NCI-H774 (cell line): ENCODE measurements at places on chromosomes 6 and 20.
A peak's percentile ranks its signal among the peaks of the same experiment; 100 is the strongest.

DNA sequence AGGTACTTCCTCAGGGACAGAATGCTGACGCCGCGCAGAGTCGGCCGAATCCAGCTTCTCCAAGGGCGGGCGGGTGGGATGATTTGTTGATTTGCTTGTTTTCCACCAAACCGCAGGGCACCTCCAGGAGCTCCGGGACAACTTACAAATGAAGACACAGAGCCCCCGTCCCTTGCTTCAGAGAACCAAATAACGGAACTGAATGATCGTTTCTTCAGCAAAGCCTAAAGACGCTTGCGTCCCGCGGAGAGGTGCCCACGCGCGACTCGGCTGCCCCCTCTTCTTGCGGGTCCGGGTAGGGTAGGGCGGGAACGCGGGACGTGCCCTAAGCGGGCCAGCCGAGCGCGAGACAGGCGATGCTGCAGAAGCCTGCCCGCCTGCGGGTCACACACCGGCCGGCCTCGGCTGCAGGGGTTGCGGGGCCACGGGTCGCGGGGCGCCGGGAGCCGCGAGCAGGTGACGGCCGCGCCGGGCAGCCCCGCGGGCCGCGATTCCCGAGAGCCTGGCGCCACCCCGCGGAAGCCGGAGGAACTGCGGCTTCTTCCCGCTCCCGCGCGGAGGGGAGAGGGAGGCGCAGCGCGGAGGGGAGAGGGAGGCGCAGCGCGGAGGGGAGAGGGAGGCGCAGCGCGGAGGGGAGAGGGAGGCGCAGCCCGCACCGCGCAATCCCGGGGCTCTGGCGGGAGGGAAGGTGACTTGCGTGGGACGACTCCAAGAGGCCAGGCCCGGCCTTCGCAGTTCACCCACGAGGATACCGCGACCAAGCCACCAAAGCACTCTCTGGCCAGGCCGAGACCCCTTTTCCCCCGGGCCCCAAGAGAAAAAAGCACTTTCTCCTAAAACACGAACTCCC is 7.7 kb upstream of the FOXF2 start:
- peak; percentile 2 for DNase-seq

DNA sequence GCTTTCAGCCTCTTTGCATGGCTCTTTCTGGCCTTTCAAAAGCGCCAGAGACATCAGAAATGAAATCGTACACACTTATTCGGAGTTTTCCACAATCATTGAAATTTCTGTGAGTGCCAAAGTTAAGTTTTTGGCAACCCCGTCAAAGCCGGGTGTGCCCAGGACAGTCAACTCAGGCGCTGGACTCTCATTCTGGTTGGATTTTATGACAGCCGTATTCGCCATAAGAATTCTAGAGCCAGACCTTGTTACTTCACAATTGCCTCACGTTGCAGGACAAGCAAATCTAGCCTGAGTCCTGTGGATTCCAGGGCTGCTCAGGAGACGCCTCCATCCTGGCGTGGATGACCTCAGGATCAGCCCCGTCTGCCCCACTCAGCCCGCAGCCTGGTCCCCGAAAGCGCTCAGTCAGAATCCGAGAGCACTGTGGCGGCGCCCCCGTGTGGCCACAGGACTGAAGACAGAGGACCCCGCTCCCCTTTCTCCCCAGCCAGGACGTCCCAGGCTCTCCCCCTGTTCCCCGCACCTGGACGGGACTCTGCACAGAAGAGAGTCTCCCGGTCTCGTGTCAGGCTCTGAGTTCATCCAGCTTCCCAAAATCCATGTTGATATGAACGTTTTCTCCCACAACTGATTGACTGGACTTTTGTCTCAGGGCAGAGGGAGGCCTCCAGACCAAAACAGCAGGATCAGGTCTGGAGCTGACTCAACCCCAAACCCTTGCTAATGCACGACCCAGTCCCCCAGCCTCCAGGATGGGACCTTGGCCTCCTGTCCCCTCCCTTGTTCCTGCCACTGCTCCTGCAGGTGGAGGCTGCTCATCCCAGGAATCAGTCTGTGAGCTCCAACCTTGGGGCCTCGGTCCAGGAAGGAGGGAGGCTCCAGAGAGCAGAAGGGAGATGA is 38.2 kb downstream of the MICA start:
- no peak for DNase-seq

GRCh38 chr6:39978240-39978639 is 44.0 kb upstream of the MOCS1 start:
- no peak for DNase-seq

- DNase-seq = no peak
These were observed 33.0 kb downstream of the GJA10 start for GRCh38 chr6:89927264-89927663.

DNA sequence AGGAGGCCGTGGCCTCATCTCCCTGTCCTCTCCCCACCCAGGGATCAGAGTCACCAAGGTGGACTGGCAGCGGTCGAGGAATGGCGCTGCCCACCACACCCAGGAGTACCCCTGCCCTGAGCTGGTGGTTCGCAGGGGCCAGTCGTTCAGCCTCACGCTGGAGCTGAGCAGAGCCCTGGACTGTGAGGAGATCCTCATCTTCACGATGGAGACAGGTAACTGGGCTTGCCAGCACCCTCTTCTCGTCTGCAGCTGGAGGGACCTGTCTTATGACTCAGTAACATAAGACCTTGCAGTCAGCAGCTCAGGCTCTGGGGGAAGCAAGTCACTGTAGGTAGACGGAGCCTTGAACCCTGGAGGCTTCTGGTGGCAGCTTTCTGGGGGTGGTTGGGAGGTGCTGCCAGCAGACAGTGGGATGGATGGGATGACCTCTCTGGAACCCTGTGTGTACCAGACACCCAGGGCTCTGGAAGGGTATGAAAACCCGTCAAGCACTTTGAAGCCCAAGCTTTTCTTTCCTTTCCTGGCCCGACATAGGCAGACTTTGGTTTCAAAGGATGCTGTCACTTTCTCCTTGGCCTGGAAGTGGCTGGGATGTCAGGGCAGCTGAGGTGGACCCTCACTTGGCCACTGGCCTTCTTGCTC is 13.8 kb downstream of the TGM6 start:
- DNase-seq = no peak

- DNase-seq = no peak
These were observed 66.6 kb upstream of the FAM184A start for GRCh38 chr6:119145111-119145510.

- DNase-seq = no peak
These were observed 48.2 kb upstream of the MLN start for GRCh38 chr6:33851959-33852358.
